Activated CD4-positive, alpha-beta T cell treated with anti-CD3 and anti-CD28 coated beads for 48 hours (primary cell): ENCODE measurements at places on chromosomes 6 and 20.

DNA sequence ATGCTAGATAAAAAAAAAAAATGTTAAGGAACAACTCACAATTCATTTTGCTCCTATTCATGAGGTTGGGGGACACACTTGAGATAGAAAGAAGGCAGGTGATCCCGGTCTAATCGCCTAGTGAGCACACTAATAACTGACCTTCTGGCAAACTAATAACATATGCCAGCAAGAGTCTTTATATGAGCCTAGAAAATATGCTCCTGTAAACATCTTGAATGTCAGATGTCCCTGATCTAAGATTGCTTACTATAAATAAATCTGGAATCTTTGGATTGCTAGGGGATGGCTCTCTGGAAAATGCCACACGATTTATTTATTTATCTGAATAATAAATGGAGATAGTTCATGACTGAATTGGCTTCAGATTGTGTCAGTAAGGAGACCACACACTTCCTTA, 821.9 kb downstream of the GRIK2 start:
- no peak for DNase-seq

DNA sequence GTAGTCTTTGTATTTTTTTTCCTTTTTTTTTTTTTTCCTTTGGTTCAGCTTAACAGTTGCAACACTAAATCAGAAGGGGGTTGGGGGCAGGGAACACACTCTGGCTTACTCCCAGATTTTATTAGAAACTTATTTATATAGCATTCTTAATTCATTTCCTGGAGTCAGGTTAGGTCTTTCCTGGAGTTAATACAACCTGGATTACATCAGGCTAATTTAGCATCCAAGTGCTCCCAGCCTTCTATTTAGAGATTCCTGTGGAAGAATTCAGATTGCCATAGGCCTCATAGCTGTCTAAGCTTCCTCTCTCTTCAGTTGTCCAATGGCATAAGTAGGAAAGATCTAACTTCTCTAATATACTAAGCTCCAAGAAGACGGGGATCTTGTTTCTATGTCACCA, 35.8 kb upstream of the PKHD1 start:
- no peak for DNase-seq

GRCh38 chr6:122995921-122996793, at the start of gene CLVS2:
Gene CLVS2 (plus strand): TSS chr6:122996235. CDS start chr6:122997778, 1,543 bp downstream.
- DNase-seq = no peak

- DNase-seq = no peak
Observed at GRCh38 chr6:154649721-154650120, 83.5 kb upstream of the SCAF8 start.

GRCh38 chr20:25227317-25227831, 20.5 kb upstream of the PYGB start:
- DNase-seq = no peak

DNA sequence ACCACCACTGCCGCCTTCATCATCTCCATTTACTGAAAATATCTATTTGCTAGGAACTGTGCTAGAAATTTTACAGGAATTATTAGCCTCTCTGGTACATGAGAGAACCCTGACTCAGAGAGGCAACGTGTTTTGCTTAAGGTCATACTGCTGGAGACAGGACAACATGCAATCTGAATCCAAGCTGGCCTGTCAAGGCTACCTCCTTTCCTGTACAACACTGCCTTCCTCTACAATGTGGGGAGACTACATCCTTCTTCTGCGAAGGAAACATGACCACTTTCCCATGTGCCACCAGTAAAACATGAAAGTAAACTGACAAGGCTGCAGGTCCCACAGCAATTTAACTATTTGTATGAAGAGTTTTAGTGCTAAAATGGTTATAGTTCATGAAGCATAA, 200.9 kb downstream of the BACH2 start:
- no peak for DNase-seq

DNA sequence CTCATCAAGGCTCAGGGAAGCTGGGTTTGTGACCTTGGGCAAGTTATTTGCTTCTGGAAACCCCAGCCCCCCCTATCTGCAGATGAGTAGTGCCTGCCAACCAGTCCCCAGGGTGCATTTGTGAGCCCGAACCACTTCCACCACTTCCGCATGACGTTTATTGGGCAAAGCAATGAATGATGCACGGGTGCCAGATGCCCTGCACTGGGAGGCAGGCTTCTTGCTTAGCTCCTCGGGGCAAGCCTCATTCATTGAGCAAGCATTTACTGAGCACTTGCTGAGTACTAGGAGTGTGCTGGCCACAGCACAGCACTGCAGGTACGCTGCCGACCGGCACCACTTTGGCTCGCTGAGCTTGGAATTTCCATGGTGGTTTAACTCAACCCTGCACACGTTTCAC, 60.2 kb downstream of the GNAS-AS1 start:
- DNase-seq = no peak

DNA sequence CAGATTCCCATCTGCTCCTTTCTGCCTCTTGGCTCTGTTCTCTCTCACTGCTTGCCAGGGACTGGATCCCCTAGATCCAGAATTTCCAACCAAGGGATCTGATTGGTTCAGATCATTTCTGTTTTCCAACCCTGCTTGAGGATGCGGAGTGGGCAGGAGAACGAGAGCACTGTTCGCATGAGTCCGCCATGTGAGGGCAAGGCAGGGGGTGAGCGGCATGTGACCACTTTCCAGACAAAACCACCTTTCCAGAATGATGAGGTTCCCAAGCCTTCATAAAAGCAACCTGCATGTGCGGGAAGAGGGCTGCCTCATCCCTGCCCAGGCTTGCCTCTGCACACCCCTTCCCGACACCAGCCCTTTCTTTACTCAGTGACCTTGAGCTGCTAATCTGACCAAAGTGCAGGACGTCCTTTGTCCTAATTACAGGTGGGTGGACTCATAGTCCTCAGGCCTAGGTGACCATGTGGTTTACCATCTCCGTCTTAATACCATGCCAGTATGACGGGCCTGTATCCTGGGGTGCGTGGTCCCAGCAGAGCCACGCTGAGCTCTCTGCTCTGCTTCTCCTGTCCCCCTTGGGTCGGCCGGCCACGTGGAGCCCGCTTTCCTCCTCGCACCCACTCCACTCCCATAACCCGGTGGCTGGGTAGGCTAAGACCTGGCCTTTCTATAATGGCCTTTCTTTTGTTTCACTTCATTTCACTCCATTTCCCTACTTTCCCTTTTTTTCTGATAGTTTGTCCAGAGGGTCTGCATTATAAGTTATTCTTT, 14.4 kb downstream of the NQO2 start:
- DNase-seq = no peak

DNA sequence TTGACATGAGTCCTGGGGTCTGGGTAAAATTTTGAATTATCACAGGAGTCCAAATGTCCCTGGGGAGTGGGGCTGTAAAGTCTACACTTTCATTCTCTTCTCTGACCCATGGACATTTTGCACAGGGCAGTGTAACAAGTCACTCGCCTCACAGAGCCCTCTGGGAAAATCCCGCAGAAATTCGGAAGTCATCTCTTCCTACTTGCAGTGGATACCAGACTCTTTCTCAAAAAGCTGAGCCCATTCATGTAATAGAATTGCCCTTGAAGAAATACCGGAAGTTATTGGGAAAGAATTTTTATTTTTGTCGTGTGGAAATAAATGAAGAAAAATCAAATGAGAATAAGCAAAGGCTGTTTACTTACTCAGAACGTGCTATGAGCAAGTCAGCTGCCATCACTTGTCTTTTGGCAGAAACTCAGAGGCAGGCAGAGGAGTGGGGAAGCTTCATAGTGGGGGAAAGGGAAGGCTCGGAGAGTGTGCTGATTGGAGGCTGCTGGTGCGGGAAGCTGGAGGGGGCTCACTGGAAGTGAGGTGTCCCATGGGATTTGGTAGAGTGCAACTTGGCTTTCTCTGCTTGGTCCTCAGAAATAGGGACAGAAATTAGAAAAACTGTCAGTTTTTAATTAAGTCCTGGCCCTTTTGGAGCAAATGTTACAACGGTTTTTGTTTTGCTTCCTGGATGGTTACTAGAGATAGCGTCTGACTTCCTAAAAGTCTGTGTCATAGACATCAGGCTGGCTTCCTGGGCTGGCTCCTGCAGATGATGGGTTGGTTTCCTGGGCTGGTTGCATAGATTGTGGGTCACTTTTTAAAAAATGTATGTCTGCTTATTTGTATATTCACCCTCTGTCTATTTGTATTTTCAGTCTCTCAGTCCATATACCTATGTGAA, 79.8 kb upstream of the EEF1E1 start:
- no peak for DNase-seq
